ENCODE measurements at places on chromosomes 5 and 9. TPM values are rescaled to one million over a fixed set of nuclear protein-coding genes. Genes with fewer than 3 reads are reported as not detected.

- no peak for DNase-seq
Measured at GRCh38 chr5:109030360-109031143, 282.9 kb downstream of the FER start.

DNA sequence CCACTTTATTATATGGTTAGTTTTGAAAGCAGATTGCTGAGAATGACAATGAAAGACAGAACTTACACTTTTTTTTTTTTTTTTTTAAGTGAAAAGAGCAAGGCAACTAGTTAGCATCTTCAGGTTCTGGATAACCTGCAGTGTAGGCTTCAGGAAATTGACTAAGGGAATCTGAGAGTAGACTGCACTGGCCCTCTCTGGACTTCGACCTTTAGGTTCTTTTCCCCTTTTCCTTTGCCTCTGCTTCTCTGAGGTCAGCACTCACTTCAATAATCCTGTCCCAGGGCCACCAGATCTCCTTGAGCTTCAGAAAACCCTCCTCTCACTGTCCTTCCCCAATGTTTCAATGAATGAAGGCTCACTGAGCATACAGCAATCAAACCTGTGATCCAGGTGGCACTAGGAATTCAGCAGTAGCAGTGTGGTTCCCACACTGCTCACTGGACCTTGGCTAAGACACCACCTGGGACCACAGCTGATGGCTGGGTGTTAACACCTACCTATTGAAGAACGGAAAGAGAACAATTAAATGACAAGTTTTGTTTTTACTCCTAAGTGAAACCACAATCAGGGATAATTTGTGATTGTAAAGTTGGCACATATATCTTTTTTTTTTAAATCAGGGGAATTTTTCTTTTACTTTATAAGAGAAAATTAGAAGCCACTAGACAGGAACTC lies 85.8 kb upstream of the IL6ST start:
- DNase-seq: no peak

DNA sequence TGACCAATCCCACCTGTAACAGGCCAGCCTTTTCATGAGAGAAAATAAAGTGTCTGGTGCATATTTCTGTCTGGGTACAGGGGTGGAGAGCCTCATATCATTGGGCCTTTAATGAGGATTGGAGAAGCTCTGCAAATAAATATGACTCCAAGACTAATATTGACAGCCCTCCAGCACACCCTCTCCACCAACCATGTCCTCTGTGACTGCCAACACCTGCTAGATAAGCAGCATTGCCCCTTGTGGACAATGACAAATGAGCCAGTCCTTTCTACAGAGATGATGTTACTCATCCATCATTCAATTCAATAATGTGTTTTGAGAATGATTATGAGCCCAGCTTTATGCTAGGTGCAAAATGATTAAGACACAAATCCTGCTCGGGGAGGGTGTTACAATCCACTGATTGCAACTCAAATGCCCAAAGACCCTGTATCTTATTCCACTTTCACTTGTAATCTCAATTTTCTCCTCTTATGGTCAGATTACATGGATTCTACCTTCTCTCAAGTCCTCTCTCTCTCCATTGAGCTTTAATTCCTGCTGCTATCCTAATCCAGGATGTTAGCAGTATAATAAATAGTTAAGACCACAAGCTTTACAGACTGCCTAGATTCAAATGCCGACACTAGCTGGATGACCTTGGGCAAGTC lies 2.1 kb upstream of the GFRA3 start:
- DNase-seq: no peak

DNA sequence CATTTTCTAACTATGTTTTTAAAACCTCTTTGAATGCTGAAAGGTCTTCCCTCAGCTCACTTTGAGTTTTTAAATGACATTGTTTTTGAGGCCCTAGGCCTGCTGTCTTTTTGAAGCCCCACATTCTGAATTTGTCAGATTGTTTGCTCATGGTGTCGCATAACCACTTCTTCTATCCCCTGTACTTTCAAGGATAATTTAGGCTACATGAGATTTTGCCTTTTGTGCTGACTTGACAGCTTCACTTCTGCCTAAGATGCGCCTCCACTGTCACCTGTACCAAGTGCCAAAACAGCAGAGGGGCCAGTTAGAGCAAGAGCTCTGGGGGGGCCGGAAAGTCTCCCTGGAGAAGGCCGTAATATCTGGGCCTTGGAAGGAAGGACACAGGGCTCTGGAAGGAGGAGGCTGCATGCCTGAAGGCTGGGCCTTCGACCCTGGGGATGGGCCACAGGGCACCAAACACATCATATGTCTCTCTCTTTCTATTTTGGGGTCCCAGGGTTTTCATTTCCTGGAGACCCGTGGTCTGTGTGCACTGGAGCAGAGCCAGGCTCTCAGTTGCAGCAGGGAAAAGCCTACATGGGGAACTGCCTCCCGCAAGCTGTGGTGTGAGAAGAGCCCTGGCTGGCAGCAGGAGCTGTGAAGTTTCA lies 49.1 kb downstream of the NDST1 start:
- DNase-seq: no peak

GPR21 gene
- total RNA-seq: not detected

SLC45A2 gene
- total RNA-seq: not detected

OR13F1 gene
- total RNA-seq: not detected

- no peak for DNase-seq
Measured at GRCh38 chr9:17081814-17082213, 53.0 kb upstream of the CNTLN start.

AGXT2 gene
- not detected for total RNA-seq

REEP2 gene
- 1.7 TPM for total RNA-seq

PCDHB15 gene
- total RNA-seq: 0.27 TPM

DNA sequence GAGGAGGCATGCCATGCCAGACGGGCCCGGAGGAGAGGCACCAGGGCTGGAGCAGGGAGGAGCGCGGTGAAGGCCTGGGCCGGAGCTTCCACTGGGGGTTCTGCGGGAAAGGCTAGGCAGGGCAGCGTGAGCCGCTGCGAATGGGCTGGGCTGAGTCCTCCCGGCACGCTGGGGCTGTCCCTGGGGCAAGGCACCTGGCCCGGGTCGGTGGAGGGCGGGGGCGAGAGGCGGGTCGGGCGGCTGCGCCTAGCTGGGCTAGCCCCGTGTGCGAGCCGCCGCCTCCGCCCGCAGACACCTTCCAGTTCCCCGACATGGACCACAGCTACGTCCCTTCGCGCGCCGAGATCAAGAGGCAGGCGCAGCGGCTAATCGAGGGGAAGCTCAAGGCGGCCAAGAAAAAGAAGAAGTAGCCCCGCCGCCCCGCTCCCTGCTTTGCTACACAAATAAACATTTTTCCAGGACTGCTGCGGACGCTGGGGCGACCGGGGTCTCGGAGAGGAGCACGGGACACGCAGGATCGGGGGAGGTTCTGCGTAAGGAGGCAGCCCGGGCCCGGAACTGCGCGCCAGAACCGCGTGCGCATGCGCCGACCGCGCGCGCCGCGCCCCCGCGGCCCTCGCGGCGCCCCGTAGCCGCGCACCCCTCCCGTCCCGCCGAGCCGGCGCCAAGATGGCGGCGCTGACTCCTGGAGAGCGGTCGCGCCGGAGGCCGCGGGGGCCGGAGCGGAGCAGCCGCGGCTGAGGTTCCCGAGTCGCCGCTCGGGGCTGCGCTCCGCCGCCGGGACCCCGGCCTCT lies at the start of gene RABL6:
TSS of gene RABL6 (plus strand) at position 668 of the 794 bp plus-strand sequence. CDS start 249 bp downstream, outside the sequence.
- DNase-seq: peak; percentile 68

C5orf46 gene
- total RNA-seq: not detected

GRCh38 chr5:59037453-59037852 lies 454.6 kb downstream of the RAB3C start:
- DNase-seq: no peak

EQTN gene
- total RNA-seq: 2.3 TPM

DNA sequence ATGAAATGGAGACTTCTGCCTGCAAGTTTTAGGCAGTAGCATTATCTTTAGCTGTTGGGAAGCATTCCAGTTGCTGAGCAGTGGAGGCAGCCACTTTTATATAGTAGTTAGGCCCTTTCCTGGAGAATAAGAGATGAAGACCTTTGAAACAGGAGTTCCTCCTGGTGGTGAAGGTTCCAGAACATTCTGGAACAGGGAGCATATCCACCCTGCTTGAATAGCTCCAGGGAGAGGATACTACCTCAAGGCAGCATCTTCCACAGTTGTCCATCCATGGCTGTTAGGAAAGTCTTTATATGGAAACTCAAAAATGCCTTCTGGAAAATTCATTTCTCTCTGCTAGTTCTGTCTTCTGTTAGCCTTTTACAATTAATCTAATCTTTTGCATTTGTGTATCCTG lies 3.0 kb downstream of the ASPN start:
- DNase-seq: no peak

ZNF879 gene
- total RNA-seq: 3.2 TPM

CSF2 gene
- total RNA-seq: not detected

DNA sequence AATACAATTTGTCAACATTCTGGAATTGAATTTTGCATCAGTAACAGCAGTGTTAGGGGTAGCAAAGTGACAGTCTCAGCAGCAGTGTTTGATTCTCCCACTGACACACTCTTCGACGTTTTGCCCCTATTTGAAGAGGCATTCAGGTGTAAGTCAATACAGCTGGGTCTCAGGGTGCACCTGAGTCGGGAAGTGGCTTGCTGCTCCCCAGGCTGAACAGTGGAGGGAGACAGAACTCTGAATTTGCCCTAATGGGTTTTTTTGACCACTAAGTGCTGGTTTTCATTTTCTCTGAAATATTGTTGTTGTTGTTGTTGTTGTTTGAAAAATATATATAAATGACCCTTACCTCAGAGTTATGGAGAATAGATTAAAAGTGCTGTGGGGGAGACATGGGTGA lies 223.2 kb downstream of the TLR4 start:
- DNase-seq: no peak

DNA sequence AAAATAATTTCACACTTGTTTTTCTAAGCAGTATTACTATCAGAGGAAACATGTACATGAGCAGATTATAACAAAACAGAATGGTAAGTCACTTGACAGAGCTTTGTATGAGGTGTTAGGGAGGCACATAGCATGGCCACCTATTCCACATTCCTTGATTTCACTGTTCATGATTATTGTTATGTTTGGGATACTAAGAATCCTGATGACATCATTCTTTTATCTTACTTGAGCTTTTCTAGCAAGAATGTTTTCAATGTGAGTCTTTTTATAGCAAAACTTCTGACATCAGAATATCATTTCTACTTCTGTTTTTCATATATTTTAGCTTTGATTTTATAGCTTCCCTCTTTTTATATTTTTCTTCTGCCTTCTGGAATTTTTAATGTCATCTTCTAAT lies 208.2 kb downstream of the DMRTA1 start:
- no peak for DNase-seq
